ENCODE measurements at places on chromosomes 1 and 21. TPM values are rescaled to one million over a fixed set of nuclear protein-coding genes. Genes with fewer than 3 reads are reported as not detected.

HIVEP3 gene
- total RNA-seq, result 5.4 TPM

LRRC3 gene
- total RNA-seq, result 0.61 TPM

NIBAN1 gene
- total RNA-seq, result 18.5 TPM

- DNase-seq, result no peak
Measured at GRCh38 chr1:20279509-20279908, 11.2 kb upstream of the VWA5B1 start.

DNA sequence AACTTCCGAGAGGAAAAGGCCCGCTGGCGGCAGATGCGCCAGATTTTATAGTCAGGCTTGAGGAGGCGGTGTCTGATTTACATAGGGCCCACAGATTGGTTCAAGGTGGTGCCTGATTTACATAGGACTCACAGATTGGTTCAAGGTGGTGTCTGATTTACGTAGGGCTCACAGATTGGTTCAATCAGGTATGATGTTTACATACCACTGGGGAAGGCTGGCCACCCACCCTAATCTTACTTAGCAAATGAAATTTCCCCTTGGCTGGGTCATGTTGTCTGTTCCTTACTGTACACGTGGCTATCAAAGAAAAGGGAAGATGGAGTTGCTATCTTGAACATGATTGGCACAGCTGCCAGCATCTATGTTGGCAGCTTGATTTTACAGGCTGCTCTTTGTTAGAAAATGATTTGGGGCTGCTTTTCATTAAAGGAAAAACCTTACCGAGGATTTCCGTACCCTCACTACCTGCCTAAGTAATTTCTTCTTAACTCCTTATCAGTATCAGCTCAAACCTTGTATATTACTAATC is 96.3 kb downstream of the SETD4 start:
- DNase-seq, result no peak

ARHGAP29 gene
- total RNA-seq, result not detected

- DNase-seq, result no peak
Measured at GRCh38 chr1:232423591-232423990, 206.3 kb downstream of the SIPA1L2 start.

RIPPLY3 gene
- not detected for total RNA-seq

TMPRSS15 gene
- not detected for total RNA-seq

GRCh38 chr1:225851805-225852204 is 30.4 kb downstream of the TMEM63A start:
- DNase-seq, result no peak

DNA sequence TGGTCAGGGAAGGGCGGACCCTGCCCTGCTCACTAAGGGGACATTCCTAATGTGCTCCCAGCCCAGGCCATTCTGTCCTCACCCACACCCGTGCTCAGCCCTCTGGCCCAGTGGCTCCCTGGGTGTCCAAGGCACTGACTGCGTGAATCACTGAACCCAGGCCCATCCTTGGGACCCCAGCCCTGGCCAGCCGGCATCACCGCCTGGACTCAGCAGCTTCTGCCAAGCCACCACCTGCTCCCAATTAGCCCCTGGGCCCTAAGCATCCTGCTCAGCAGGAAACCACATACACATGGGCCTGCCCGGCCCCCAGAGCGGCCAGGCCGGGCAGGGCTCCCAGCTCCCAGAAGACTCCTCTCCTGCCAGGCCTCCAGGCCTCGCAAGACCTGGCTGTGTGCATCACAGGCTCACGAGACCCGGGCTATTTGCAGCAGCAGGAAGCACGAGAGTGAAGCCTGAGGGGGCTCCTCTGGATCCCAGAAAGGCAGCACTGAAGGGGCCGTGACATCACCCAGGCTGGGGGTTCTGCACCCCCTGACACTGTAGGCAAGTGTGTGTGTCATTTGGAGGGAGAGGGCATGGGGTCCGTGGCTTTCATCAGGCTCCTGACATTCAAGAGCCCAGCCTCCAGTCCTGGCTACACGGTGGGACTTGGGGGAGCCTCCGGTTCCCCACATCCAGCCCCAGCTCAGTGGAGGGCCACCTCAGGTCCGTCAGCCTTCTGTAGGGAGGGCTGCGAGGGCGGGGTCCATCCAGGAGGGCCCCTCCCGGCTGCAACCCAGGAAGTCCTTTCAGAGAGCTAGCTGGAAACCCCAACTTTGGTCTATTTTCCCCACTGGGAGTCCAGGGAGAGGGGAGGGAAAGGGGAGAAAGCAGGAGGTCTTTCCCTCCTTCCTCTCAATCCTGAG is 1.6 kb downstream of the MFAP2 start:
- no peak for DNase-seq

DNA sequence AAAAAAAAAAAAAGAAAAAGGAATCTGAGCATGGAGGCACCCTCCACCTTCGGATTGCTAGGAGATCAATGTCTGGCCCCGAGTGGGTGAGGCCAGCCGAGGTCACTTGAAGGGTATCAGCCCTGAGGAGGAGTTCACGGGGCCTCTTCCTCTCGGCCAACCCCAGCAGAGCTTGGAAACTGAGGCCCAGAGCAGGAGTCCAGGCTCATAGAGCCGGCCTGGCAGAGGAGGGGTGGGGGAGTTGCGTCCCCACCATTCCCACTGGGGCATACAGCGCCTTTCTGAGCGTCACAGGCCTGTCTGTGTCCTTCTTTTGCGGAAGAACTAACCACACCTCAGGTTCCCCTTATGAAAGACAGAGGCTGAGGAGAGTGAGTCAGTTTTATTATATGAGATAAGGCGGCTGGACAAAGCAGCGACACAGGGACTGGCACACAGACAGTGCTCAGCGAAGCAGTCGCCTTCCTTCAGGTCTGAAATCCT is 17.1 kb upstream of the EPHA2 start:
- DNase-seq, result no peak

HOOK1 gene
- 18.1 TPM for total RNA-seq

SH2D5 gene
- total RNA-seq, result 0.08 TPM

PLA2G2A gene
- not detected for total RNA-seq
